ENCODE measurements at places on chromosomes 16 and 17.

- no peak for DNase-seq
Measured at GRCh38 chr16:85838876-85839585, 39.5 kb downstream of the COX4I1 start.

DNA sequence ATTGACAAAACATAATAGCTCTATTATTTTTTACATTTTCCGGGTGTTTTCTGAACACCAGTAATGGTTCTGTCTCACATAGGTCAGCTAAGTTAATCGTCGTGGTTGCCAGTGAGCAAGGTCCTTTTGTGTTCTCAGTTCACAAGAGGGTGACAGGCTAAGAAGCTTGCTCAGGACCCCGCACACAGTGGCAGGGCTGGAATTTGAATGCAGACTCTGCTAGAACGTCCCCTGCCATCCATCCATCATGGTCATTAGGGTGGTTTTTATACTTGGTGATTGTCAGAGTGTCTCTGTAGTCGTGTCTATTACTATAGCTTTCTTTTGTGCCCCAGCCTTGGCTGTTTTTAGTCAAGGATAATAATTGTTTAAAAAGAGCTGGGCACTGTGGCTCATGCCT lies 176.2 kb downstream of the SNX29 start:
- no peak for DNase-seq

DNA sequence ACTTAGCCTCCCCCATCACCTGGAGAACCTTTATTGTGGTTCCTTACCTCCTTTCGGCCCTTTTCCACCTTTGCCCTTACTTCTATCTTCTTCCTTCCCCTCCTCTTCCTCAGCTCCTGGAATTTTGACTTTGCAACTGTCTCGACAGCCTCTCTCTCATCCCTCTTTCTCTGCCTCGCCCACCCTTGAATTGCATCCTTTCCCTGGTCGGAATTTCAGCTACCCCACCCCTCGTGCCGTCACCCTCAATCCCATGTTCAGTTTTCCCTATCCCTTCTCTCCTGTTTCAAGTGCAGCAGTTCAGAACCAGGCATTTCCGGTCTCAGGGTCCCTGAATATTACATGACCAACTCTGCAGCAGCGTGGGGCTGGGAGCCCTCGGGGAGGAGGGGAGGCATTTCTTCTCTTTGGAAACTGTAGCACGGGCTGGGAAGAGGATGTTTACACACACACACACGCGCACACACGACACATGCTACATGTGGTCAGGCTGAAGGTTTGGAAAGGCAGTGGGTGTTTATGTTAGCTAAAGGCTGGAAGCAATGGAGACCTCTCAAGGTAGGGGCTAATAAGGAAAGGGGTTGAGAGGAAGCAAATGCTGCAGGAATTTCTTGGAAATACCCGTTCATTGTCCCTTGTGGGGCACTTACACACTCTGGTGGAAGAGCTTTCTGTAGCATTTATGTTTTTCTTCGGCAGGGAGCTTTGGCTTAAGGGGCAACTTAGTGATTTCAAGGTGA lies 971 bp downstream of the MINK1 start:
- DNase-seq = peak; percentile 34

DNA sequence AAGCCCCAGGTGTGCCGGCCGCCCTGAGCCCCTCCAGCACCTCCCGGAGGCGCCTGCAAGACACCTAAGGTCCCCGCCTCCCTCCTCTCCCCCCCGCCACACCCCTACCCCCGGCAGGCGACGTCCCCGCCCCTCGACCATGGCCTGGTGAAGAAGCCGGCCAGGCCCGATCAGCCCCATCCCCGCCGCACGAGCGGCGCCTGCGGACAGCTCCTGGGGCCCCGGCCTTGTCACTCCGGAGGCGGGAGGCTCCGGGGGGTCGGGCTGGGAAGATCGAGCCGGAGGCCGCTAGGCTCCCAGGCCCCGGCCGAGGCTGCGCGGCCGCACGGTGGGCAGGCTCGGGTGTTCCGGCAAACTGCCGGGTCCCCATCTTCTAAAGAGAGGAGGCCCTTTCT lies 405 bp upstream of the ACE start:
- DNase-seq = no peak

DNA sequence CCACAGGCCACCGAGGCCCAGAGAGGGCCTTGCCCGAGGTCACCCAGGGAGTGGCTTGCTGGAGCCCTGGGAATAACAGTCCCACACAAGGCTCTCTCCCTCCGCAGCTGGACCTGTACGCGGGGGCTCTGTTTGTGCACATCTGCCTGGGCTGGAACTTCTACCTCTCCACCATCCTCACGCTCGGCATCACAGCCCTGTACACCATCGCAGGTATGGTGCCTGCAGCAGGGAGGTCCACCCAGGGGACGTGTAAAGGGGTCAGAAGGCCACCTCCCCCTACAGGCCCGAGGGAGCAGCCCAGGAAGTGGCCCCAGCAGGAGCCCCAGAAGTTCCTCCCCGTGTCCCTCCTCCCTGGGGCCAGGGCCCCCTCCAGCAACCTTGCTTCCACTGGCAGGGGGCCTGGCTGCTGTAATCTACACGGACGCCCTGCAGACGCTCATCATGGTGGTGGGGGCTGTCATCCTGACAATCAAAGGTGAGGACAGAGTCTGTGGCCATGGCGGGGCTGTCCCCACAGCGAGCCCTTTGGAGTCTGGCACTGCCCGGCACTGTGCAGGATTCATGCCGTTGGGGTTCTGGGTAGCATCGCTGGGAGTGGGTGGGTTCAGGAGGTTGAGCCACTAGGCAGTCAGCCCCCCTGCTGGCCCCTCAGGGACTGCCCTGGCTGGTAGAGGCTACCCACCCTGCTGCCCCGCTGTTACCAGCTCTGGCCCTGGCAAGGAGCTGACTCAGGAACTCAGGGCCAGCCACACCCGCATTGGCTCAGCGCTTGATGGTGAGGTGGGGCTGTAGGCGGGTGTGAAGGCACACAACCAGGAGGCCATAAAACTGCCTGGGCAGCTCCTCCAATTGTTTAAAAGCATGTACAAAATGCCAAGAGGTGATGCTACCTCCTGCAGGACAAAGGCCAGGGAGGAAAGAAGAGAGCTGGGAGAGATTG lies 17.3 kb downstream of the SLC5A10 start:
- DNase-seq = peak; percentile 54

- DNase-seq = no peak
Measured at GRCh38 chr16:64858076-64858475, 263.8 kb downstream of the CDH11 start.

All from hematopoietic multipotent progenitor cell treated with erythropoietin and hydrocortisone succinate and interleukin-3 and kit ligand, for 8 days (in vitro differentiated cells).